ENCODE measurements at places on chromosomes 1 and 21. TPM values are rescaled to one million over a fixed set of nuclear protein-coding genes. Genes with fewer than 3 reads are reported as not detected.

DENND2D gene
- total RNA-seq: 10.7 TPM

NPHS2 gene
- total RNA-seq: not detected

VCAM1 gene
- total RNA-seq: 5.4 TPM

USP1 gene
- 15.5 TPM for total RNA-seq

ZNF678 gene
- total RNA-seq: 5.6 TPM

ZNF648 gene
- total RNA-seq: not detected

Measured in regular cardiac myocyte (primary cell).